ENCODE measurements at places on chromosomes 4 and X.

DNA sequence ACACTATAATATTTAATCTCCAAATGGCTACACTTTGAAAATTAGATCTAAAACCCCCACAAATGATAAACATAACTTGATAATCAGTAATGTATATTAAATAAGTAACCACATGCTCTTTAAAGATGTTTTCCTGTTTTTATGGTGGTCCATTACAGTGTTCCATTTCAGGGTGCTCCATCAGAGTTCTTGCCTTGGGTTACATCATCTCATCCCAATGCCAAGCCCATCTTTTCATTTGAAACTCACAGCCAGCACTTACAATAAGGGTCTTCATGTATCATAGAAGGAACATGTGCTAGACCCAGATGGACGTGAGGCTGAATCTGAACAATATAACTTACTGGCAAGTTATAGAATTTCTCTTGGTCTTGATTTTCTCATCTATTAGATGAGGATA lies 10.5 kb upstream of the PAQR3 start:
- no peak for DNase-seq

DNA sequence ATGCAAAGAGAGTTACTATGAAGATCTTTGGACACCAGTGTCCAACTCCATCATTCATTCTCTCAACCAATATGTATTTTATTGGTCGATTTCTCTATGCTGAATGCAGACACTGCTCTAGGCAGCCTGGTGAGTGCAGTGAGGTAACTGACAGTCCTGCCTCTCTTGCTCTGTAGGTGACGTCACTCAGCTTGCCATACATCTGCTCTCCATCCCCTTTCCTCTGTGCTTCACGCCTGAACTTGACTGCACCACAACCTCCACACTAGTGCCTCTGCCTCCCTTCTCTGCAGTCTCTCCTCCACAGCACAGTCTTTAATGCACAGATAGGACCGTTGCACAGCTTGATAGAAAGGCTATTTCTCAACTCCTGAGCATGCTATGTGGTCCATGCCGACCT lies 344.9 kb upstream of the NOCT start:
- DNase-seq = no peak

GRCh38 chr4:110550260-110550659 lies 72.6 kb downstream of the PITX2 start:
- no peak for DNase-seq

GRCh38 chr4:136283977-136284376 lies 1248.3 kb downstream of the PCDH18 start:
- DNase-seq = no peak

DNA sequence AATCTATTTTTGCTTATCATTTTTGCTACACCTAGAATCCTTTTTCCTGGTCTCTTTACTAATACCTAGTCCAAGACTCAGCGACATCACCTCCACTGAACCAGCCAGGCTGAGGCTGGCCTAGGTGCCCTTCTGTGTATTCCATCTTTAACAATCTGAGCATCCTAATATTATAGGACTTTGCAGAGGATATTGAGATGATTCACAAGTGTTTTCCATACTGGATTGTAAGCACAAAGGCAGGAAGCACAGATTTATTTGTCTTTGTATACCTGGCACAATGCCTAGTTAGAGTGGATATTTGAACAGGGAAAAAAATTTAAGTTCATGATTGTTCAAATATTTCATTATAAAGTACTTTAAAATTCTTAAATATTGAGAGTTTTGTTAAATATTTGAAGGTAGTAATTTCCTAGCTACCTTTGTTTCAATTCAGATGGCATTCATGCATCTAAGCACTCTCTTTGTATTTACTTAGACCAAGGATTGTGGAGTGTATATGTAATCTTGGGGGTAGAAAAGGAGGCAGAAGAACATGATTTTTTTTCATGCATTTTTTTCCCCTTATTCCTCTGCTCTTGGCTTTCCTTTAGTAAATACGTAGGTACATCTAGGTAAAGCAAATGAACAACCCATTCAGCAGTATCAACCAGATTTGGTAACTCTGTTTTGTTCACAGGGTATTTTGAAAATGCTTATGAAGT lies 18.4 kb downstream of the SMARCA5 start:
- DNase-seq = no peak

GRCh38 chr4:26522478-26522877 lies 32.2 kb upstream of the CCKAR start:
- no peak for DNase-seq

DNA sequence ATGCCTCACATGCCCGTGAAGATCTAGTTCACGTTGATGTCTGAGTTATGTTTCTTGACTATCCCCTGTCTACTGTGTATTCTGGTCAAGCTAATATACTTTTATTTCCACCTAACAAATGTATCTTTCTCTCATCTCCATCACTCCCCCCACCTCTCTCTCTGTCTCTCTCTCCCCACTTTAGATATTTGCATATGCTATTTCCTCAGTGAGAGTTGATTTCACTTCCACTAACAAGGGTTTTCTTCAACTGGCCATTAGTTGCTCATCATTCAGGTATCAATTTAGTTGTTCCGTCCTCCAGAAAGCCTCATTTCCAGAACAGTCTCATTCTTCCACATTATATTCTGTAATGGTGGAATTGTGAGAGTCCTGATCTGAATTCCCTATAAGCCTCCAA lies 1777.8 kb upstream of the TENM3 start:
- DNase-seq = no peak

DNA sequence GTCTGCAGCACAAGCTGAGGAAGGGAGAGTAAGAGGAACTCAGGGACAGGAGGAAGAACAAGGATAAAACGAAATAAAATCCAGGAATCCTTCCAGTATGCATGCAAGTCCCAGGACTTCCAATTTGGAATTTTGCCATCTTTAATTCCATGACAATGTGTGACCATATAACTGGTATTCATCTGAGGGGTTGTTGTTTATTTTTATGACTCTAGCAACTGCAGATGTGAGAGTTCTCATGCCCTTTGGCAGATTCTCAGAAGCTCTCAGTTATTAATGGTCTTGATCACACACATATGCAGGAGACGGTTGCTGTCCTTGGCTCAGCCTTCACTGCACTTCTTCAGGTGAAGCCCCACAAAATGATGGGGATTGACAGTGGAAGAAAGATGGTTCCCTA lies 148.2 kb downstream of the SMIM20 start:
- no peak for DNase-seq

DNA sequence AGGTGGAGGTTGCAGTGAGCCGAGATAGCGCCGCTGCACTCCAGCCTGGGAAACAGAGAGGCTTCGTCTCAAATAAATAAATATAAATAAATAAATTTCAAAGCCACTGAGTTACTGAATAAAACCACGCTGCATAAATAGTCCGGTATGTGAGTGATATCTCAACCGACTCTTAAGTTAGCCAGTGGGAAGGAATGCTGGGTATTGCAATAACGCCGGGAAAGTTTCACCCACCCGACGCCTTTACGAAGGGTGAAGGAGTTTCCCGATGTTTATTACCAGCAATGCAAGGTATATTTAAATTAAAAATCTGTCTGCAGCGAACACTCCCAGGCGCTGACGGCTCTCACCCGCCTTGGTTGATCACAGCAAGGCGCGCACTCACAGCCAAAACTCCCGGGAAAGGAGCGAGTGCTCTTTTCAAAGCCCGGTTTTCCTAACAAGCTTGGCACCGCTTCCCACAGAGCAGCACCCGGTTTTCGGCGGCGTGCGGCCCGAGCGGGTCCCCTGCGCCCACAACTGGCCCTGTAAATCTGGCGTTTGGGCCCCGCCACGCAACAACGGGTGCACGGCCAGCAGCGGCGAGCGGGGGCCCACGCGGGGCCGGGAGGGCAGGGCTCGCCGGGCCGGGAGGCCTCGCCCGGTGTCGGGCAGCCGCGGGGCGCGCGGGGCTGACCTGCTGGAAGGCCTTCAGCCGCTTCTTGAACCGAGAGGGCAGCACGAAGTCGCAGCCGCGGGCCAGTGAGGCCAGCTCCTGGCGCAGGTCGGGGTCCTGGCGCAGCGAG lies 13.7 kb downstream of the PPP2R3B start:
- no peak for DNase-seq

DNA sequence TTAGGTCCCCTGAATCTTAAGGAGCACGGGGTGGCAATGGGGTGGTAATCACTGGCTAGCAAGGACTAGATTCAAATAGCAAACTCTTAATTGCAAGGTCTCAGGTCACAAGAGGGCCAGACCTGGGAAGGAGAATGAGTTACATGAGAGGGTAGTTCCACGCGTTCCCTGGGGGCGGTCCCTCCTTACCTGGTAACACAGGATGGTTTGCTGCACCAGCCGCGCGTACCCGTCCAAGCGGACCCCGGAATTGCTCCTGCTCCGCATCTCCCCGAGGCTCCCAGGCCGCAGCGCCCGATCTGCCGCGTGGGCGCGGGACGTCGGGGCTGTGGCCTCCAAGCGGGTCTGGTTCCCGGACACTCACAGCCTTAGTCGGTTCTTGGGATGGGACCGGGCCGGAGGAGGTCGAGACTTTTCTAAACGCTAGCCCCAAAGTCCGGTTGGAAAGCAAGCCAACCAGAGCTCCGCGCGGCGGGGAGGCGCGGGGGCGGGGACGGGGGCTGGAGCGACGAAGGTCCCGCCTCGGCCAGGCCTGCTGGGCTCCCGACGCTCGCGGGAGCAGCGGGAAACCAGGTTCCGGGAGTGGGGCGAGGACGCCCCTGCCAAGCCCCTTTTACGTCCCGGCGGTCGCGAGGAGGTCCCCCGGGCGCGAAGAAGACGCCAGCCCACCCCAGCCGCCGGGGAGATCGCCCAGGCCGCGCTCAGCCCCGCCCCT lies at the start of gene PHKA2:
Gene PHKA2 (minus strand): TSS at position 449 of the 715 bp plus-strand sequence. CDS start 182 bp downstream, at position 267.
- no peak for DNase-seq

DNA sequence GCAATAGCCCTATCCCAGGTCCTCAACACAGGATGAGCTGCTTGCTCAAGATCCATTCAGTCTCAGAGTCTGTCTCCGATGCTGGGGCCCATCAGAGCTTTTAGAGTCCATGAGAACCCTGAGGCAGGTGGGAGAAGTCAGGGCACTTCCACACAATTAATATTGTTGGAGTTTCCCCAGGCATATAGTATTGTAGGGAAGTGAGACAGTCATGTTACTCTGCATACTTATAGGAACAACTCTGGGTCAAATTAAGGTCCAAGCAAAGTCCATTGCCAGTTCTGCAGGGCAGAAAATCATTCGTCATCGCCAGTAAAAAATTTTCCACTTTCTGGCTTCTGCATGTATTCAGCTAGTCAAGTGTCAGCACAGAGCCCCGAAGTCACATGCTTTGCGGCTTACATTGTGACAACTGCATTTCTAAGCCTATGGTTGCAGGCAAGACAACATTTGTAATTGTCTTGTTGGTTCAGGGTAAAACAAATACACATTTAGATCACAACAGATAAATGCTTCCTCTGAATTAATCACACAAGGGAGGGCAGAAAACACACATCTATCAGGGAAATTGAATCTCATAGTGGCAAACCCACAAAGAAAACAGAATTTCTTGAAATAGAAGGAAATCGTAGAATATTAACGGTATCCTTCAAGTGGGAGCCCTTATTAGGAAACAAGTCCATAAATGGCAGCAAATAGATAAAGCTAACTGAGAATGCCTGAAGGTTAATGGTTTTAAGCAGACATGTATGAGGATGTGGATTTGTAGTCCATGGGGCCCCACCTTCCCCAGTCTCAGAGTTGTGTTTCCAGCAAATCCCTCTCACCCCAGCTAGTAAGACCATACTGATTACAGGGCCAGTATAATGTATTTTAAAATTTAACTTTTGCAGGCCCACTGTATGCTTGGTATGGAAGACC lies 412.1 kb upstream of the RASGEF1B start:
- no peak for DNase-seq

GRCh38 chr4:95272797-95273196 lies 276.0 kb downstream of the UNC5C start:
- DNase-seq = no peak

DNA sequence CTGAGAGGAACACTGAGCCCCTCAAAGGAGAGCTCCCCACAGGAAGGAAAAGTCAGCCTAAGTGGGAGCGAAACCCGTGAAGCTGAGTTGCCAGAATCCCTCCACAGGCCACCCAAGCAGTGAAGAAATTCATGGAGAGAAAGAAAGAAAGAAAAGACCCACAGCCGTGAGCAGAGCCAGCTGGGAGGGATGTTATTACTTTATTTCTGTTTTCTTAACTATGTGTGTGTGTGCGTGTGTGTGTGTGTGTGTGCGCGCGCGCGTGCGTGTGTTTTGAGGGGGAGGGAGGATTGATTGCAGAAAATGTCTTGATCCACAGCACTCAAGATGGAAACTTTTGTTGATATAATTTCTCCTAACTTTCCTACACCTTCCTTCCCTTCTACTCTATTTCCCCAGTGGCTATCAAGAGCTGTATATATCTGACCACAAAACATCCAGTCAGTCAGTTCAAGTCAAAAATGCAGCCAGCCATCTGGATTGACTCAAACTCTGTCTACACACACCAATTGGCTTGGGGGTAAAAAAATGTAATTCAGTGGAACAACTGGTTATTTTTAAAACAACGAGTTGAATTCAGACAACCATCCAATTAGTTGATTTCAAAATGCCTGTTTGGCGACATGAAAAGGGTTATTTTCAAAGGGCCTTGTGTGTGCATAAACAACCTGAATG lies 13.8 kb upstream of the GPC3 start:
- no peak for DNase-seq

GRCh38 chr4:25406081-25406692 lies 29.1 kb downstream of the ANAPC4 start:
- DNase-seq = no peak
